Mesothelial cell of epicardium (in vitro differentiated cells): ENCODE measurements at places on chromosomes 6 and 20. TPM values are rescaled to one million over a fixed set of nuclear protein-coding genes. Genes with fewer than 3 reads are reported as not detected.

GRCh38 chr6:8535519-8535918 is 100.2 kb upstream of the SLC35B3 start:
- H3K4me3 ChIP-seq = no peak overlapping the region
- H3K36me3 ChIP-seq = peaks cover 7% of the 10 kb centered on the region
- no peak overlapping the region for H3K27ac ChIP-seq
- H3K27me3 ChIP-seq = no peaks in the 10 kb centered on the region
- DNase-seq = no peak
- H3K4me1 ChIP-seq = peaks cover 7% of the 10 kb centered on the region

DNA sequence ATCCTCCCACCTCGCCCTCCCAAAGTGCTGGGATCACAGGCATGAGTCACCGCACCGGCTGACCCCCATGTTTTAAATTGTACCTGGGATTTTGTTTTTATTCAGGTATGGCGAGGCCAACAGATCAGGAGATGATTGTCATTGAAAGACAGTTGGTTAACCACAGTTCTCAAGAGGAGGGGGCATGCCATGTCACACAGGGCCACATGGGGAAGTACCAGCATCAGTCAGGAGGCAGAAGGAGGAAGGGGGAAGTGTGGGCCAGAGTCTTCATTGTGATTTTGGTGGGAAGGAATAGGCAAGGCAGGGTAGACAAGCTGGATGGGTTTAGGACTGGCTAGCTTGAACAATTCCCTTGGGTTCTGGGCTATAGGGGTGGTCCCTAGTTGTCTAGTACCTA is 9.9 kb upstream of the MMP9 start:
- H3K36me3 ChIP-seq = no peaks in the 10 kb centered on the region
- no peaks in the 10 kb centered on the region for H3K27me3 ChIP-seq
- H3K4me3 ChIP-seq = no peak overlapping the region

- peak; percentile 56 for DNase-seq
- no peak overlapping the region for H3K27ac ChIP-seq
- peaks cover 12% of the 10 kb centered on the region for H3K4me1 ChIP-seq
- no peaks in the 10 kb centered on the region for H3K27me3 ChIP-seq
- H3K4me3 ChIP-seq = no peak overlapping the region
These were observed 6.8 kb upstream of the MAPK13 start for GRCh38 chr6:36123270-36124139.

- H3K27me3 ChIP-seq = peaks cover 37% of the 10 kb centered on the region
- H3K27ac ChIP-seq = no peak overlapping the region
- H3K36me3 ChIP-seq = no peaks in the 10 kb centered on the region
- H3K4me1 ChIP-seq = peaks cover 12% of the 10 kb centered on the region
- H3K4me3 ChIP-seq = no peak overlapping the region
- no peak for DNase-seq
These were observed 212.2 kb downstream of the HIVEP2 start for GRCh38 chr6:142732790-142733189.

DNA sequence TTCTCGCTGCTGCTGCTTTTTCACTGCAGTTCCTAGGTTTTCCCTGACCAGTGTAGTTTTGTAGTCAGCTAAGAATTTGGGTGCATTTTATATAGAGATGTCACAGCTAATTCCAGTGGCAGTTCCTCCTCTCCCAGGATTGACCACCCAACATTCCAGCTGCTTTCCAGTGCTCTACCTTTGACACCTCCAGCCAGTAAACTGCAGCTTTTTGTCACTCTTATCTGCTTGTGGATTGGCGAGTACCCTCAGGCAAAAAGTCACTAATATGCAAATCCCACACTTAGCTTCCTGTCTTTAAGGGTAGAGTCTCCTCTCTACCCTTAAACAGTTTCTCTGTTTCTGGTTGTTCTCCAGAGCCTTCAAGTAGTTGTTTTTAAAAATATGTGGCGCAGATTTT is 146.9 kb upstream of the KCNG1 start:
- peaks cover 3% of the 10 kb centered on the region for H3K36me3 ChIP-seq
- no peak overlapping the region for H3K4me3 ChIP-seq
- no peaks in the 10 kb centered on the region for H3K4me1 ChIP-seq
- H3K27ac ChIP-seq = no peak overlapping the region
- no peak for DNase-seq
- peaks cover 1% of the 10 kb centered on the region for H3K27me3 ChIP-seq

DNA sequence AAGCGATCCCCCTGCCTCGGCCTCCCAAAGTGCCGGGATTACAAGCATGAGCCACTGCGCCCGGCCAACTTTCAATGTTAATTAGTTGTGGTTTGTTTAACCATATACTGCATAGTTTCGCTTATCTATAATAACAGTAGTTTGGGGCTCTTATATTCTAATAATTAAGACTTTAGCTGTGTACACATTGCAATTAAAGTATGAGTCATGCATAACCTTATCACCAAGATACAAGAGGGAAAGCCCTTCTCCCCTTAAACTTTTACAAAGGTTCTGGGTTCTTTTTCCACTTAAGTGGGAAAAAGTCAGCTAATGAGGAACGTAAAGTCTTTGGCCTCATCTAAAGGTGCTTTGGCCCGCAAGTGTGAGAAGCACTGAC is 3.2 kb upstream of the MCCD1 start:
- peaks cover 7% of the 10 kb centered on the region for H3K36me3 ChIP-seq
- no peak overlapping the region for H3K27ac ChIP-seq
- DNase-seq = no peak
- H3K27me3 ChIP-seq = peaks cover 9% of the 10 kb centered on the region

DNA sequence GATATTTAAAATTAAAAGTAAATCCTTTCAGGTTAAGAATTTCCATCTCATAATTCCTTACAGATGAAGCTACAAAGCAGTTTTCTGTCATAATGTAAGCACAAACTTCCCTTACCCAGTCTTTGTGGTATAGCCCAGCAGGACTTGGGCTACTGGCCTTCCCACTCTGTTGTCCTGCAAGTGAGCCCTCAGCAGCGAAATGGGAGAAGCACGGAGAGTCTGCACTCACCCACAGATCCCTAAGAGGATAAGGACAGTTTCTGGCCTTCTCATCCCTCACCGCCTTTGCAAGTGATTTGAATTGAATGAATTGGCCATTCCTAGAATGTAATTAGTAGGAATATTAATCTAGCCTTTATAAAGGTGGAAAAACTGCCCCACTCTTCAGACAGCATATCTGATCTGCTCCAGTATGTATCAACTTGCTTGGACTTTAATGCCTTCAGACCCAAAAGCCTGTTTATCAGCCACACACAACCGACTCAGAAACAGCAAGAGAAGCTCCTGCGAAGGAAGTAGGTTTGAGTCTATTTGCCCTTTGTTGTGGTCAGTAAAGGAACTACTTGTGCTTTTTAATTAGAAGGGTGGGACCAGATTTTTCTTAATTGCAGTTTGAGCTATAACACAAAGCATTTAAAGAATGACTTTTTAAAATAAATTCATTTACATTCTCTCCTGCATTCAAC is 29.9 kb upstream of the PRDM1 start:
- no peaks in the 10 kb centered on the region for H3K36me3 ChIP-seq
- peaks cover 2% of the 10 kb centered on the region for H3K4me1 ChIP-seq
- peaks cover 47% of the 10 kb centered on the region for H3K27me3 ChIP-seq
- DNase-seq = no peak

GRCh38 chr6:125886021-125886420 is 70.5 kb upstream of the HINT3 start:
- peaks cover 26% of the 10 kb centered on the region for H3K36me3 ChIP-seq
- peaks cover 9% of the 10 kb centered on the region for H3K4me1 ChIP-seq
- DNase-seq = no peak
- no peak overlapping the region for H3K27ac ChIP-seq
- no peaks in the 10 kb centered on the region for H3K27me3 ChIP-seq
- no peak overlapping the region for H3K4me3 ChIP-seq

DNA sequence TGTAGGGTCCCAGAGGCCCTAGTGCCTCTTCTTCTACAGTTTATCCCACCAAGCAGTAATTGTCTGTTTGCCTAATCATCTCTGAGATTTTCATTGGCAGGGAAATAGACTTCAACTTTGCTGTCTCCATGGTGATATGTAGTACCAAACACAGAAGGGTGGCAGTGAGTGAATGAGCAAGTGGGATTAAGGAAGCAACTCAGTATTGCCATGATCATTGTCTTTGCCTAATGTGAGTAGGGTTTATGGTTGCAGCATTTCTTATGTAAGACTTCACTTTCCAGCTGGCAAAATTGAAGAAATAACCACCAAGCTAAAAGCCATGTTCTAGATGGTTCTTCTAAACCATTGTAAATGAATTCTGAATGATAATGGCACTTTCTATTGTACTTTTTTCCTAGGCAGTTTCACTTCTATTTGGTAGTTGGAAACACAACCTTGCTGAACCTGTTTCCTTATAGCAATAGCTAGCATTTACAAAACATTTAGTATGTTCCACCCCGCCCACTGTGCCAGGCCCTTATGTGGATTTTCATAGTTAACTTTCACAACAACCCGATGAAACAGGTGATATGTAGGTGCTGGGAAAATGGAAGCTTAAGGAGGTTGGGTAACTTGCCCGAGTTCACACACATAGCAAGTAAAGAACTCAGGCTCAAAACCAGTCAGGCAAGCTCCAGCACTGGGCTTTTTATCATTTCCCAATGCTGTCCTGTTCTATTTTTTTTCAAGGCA is 32.0 kb downstream of the ZC2HC1B start:
- no peak overlapping the region for H3K27ac ChIP-seq
- no peaks in the 10 kb centered on the region for H3K27me3 ChIP-seq

DNA sequence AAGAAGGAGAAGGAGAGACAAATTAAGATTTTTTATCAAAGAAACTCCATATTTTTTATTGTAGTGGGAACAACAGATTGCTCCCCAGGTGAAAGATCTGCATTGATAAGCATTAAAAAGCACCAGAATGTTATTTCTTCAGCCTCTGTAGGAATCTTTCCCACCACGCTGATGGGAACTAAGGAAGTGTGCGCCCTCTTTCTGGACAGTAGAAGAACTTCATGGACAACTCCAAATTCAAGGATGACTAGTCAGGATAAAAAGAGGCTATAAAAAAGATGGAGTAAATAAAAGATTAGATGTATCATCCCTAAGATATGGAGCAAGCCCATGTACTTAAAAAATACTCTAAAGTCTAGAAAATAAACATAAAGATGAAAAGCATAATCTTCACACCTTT is 45.8 kb upstream of the PAK5 start:
- no peak for DNase-seq
- no peaks in the 10 kb centered on the region for H3K4me1 ChIP-seq
- H3K36me3 ChIP-seq = no peaks in the 10 kb centered on the region
- no peak overlapping the region for H3K27ac ChIP-seq
- peaks cover 25% of the 10 kb centered on the region for H3K27me3 ChIP-seq

GRCh38 chr6:69796073-69796641 is 653 bp downstream of the LMBRD1 start:
- H3K4me3 ChIP-seq = peak overlapping the region; percentile 85
- H3K27ac ChIP-seq = peak overlapping the region; percentile 97
- DNase-seq = no peak

GRCh38 chr6:56280126-56280525 is 32.7 kb upstream of the COL21A1 start:
- no peaks in the 10 kb centered on the region for H3K27me3 ChIP-seq
- H3K4me1 ChIP-seq = peaks cover 10% of the 10 kb centered on the region
- H3K36me3 ChIP-seq = no peaks in the 10 kb centered on the region
- no peak overlapping the region for H3K27ac ChIP-seq
- no peak for DNase-seq

The SMIM28 gene
- total RNA-seq = not detected in 3 replicates

The HSPA12B gene
- 11.5 to 13.0 TPM (median 12.0 TPM) in 3 replicates for total RNA-seq

The OOEP gene
- total RNA-seq = not detected in 3 replicates
